Stimulated activated CD8-positive, alpha-beta memory T cell treated with anti-CD3 and anti-CD28 coated beads, Interleukin-7, amount 100 ng/mL, for 24 hours (primary cell): ENCODE measurements at places on chromosomes 1 and 21.

DNA sequence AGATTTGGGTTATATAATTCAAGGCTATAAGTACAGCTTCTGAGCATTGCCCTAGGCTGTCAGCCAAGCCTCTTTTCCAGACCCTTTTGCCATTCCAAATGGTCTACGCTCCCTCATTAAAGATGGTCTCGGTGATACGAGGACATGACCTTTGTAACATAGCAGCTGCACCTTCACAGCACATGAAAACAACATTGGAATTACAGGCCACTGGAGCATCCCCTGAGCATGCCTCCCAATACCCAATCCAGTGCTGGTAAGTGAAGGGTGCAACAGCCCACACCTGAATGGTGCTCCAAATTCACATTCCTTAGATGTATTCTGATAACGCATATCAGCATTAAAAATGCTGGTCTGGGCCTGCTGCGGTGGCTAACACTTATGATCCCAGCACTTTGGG is 20.1 kb upstream of the PTPRF start:
- no peak for DNase-seq

DNA sequence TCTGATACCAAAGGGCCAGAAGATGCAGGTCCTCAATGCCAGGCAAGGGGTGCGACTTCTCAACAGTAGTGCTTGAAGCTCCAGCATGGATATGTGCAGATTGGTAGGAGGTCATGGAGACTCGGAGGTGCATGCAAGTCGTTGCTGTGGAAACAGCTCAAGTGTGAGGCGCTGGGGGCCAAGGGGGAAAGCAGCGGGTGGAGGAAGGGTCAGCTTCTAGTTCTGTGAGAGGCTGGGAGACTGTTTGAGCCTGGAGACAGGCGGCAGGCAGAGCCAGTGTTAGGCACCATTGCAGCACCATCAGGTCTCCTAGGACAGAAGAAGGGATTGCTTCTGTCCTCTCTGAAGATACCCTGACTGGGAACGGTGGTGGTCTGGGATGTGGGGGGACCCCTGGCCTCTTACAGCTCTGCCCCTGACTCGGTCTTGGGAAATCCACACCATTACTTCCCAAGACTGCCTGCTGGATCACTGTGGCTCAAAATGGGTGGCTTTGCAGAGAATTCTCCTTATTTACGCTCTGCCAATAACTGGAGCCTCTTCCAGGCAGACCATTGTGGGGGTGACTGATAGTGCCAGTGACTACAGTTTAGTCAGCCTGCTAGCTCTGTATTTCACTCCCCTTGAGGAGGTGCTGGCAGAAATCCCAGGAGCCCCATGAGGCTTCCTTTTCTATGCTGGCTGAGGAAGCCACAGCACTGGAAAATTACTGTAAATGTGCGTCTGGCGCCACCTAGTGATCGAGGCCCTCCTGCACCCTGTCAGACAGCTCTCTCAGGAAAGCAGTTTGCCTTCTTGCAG is 46.3 kb upstream of the VANGL1 start:
- DNase-seq, result peak; percentile 40

- DNase-seq, result no peak
These were observed 16.5 kb upstream of the PARP1 start for GRCh38 chr1:226424221-226425003.

DNA sequence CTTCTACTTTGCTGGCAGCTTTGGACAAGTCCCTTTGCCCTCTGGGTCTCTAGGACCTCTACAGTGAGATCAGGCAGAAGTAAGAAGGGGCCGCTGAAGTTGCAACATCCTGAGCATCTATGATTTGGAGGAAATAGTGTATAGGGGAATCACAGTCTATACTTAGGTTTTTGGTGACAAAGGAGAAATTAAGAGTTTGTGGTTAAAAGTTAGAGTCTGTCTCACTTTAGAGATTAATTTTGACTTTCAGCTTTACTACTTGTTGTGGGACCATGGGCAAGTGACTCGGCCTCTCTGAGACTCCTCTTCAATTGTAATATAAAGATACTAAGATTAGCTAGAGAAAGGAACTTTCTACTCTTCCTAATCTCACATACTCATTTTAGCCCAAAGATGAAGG is 33.1 kb upstream of the LMX1A start:
- DNase-seq, result no peak

GRCh38 chr1:60622486-60622885 is 459.9 kb upstream of the NFIA start:
- DNase-seq, result no peak

DNA sequence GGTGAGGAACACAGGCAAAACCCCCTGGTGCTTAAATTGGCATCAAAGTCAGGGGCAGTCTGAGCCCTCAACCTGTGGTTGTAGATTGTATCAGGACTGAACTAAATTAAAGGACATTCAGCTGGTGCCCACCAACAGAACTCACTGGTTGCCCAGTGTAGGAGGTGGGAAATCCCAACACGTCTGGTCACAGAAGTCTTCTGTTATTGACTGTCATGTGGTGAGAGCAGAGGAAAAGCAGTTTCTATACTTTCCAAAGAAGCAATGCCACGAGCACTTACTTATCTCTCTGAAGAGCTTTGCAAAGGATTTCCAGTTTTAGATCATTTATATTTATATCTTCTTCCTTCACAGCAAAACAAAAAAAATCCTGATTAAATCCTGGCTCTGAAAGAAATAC is 15.0 kb upstream of the ACTA1 start:
- no peak for DNase-seq

DNA sequence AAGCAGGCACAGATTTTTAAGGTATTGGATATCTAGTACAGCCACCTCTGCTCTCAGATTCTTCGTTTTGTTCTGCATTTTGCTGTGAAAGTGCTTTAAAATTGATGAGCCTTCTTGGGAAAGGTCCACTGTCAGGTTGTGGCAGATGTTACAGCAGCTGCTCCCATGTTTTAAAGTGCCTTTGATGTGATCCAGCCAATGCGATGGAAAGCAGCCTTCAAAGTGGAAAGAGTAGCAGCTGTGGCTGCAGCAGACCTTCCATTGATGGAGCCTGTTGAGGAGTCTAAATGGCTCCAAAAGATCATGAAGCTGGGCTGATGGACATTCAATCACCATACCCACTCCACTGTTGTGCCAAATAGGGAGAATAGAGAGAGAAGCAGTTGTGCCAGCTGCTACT is 816.9 kb downstream of the PLA2G4A start:
- no peak for DNase-seq

- DNase-seq, result no peak
These were observed 68.5 kb downstream of the RBM11 start for GRCh38 chr21:14284481-14284880.

GRCh38 chr1:174364996-174365736 is 82.6 kb upstream of the GPR52 start:
- DNase-seq, result no peak

DNA sequence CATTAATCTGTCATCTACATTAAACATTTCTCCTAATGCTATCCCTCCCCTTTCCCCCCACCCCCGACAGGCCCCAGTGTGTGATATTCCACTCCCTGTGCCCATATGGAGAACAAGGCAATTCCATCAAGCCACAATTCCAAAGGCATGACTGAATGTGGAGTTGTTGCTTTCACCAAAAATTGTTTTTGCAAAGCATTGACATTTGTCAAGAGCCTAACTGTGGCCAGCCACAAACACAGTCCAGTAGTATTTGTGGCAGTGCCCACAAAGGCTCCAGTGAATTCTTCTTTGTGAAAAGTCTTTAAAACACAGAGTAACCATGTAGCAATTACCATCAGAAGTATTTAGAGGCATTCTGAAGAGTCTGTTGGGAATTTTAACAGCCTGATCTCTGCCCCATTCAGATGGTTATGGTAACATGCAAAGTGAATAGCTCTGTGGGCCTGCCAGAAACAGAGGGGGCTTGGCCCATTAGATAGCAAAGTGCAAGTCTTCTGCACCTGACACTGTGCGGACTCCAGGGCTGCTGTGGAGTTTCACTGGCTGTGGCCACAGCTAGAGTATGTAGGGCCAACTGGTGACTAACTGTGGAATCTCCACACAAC is 11.6 kb upstream of the LRRC53 start:
- no peak for DNase-seq

- no peak for DNase-seq
These were observed 567.6 kb downstream of the MRPL39 start for GRCh38 chr21:25039461-25040380.

GRCh38 chr1:208090388-208091301 is 153.5 kb downstream of the PLXNA2 start:
- no peak for DNase-seq

GRCh38 chr1:1058921-1059493 is 15.1 kb downstream of the RNF223 start:
- no peak for DNase-seq

GRCh38 chr1:203099805-203100515 is 14.1 kb upstream of the MYOG start:
- DNase-seq, result no peak

GRCh38 chr1:36067871-36068270 is 16.0 kb upstream of the TEKT2 start:
- no peak for DNase-seq

- DNase-seq, result no peak
These were observed 221.5 kb downstream of the PTPRC start for GRCh38 chr1:198860371-198860770.

DNA sequence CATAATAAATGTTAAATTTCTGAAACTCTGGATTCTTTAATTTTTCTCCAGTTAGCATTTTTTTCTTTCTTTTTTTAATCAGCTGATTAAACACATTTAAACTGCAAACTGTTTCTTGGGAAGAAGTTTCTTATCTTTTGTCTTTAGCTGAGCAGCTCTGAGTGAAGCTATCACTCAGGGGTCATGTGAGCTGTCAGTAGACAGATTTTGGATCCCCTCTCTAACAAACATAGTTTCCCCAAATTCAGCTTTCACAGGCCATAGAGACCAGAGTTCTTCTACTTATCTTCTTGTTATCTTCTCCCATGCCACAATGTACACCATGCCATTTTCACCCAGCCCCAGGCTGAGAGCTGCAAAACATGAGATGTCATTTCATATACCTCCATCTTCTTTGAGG is 148.9 kb downstream of the CDC42BPA start:
- DNase-seq, result no peak

DNA sequence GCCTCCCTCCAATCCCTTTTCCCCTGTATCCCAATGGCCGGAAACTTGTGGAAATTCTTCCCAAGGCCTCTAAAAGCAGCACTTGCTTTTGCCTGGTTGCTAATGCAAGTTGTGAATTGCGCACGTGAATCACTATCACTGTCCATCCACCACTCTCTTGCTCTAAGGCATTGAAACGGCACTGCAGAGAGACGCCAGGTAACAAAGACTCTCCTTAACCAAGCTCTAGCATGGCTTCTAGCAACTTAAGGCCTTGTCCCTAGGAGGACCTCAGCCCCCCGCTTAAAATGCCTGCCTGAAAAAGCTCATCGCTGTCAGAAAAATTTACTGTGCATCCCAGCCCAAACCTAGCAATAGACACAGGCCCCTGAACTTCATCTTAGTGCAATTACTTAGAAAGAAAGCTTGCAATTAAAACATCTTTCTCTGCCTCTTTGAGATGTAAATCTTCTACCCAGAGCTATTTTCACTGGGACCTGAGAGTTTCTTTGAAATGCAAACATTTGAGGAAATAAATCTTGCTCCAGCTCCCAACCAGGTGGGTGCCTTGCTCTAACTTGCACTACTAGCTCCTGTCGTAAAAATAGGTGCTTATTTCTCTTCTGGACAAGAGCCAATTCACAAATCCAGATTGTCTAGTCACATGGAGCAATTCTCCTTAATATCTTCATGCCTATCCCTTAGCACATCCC is 32.9 kb upstream of the ITLN2 start:
- DNase-seq, result no peak

- DNase-seq, result no peak
These were observed 44.5 kb downstream of the LRRC53 start for GRCh38 chr1:74467786-74468377.

DNA sequence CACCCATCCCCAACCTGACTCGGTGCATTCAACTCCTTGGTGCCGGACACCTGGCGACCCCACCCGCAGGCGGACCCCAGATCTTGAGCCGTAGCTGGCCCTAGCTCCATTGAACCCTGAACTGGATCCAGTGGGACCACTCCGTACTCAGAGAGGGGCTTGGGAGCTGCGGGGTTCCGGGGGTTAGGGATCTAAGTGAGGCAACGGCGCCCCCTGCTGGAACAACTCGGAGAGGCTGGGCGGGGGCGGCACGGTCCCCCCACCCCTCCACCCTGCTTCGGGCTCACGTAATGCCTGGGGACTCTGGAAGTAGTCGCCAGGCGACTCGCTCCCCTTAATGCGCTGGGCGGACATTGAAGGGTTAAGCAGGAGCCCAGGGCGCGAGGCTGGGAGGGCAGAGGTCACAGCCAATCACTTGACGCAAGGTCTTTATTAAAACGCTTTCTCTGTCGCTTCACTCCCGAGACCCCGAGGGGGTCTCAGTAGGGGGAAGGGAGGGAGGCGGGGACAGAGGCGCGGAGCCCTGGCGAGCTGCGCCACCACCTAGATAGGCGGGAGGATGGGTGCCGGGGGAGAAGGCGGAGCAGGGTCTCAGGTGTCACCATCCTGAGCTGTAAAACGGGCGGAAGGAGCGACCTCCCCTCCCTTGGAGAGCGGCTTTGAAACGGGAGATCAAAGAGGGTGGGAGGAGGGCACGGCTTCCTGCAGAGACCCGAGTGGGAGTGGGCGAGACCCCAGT is 704 bp upstream of the CRABP2 start:
- peak; percentile 61 for DNase-seq

DNA sequence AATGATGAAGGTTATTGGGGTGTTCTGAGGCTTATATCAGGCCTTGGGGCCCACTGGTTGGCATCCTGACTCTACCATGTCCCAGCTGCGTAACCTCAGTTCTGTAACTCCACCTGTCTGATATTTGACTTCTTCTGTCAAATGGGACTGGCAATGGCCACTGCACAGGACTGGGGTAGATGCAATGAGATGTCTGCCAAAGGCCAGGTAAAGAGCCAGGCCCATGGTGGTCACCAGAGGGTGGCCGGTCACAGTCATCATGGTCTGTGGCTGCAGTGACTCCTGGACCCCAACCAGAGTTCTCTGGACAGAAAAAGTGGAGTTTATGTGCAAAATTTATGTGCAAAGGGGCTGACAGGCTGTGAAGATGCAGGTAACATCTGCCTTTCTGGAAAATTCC is 173.3 kb downstream of the PTPRU start:
- DNase-seq, result no peak

GRCh38 chr1:196114193-196114592 is 494.0 kb downstream of the KCNT2 start:
- no peak for DNase-seq
